Fibroblast of skin of right quadriceps (primary cell): ENCODE measurements at places on chromosomes 2 and 18.

DNA sequence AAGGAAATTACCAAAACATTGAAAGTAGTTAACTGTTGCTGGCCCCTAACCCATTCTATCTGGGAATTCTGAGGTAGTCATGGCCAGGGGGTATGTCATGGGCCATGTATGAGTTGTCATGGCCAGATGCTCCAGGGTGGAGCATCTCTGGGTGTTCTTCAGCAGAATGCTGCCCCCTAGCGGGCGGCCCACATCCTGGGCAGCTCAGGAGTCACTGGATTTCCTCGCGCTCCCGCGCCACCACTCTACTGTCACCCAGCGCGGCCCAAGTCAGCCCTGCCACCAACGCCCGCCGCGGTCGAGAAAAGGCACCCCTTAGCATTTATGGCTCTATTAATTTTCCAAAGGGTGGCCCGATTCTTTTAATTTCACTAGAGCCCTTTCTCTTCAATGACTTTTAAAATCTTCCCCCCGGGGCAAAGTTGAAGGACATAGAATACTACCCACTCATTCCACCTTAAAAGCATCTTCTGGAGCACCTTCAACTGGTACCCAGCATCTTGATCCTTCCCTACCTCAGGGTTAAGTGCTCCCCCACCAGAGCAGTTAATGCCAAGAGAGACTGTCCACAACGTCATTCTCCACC is 41.6 kb downstream of the PKDCC start:
- DNase-seq, result peak; percentile 30

DNA sequence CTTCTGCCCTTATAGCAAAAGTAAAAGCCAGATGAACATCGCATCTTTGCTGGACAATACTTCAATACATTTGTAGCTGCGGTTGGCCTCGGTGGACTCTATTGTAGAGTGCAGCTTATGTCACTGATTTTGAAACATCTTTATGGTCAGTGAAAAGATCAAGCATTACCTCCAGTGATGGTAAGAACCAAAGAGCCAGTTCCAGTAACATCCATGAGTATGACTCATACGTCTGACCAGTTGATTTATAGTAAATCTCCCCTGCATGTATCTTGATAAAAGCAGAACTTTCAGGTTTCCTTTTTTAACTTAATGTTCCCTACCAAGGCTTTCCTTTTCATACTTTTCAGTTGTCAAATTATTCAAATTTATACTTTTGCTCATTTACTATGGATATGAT is 119.2 kb upstream of the HNRNPA3 start:
- no peak for DNase-seq

GRCh38 chr18:55390898-55391297 is 197.1 kb downstream of the TCF4 start:
- DNase-seq, result no peak

GRCh38 chr2:20104900-20105545 is 53.6 kb upstream of the LAPTM4A start:
- no peak for DNase-seq

DNA sequence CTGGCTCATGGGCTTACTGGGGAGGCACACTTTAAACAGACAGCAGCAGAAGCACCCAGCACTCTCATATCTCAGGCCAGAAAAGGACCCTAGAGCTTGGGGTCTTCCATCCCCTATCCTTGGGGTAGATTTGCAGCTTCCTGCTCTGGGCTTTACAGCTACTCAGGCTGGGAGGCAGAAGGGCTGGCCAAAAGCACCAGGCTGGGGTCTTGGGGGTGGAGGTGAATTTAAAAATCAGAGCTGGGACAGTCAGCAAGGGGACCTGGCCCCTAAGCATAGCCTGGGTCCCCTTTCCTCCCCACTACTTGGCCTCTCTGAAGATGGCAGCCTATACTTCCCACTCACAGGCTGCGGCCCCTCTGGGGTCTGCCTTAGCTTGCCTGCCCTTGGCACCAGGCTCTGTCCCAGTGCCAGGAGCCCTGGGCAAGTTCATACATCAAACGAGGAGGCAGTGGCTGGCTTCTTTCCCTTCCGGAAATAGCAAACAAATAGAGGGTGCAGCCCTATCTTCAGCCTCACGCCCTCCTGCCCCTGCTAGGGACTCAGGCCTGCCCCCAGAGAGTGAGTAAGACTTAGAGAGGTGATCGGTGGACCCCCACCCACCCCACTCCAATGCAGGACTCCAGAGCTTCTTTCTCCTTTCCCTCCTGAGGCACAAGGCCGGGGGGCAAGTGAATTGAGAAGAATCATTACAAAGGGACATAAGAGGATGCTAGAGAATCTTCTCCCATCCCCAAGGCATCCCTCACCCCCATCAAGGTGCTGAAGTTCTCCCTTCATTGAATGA is 26.0 kb upstream of the TNS1 start:
- DNase-seq, result no peak

GRCh38 chr2:86055314-86055713 is 50.4 kb downstream of the POLR1A start:
- DNase-seq, result no peak

DNA sequence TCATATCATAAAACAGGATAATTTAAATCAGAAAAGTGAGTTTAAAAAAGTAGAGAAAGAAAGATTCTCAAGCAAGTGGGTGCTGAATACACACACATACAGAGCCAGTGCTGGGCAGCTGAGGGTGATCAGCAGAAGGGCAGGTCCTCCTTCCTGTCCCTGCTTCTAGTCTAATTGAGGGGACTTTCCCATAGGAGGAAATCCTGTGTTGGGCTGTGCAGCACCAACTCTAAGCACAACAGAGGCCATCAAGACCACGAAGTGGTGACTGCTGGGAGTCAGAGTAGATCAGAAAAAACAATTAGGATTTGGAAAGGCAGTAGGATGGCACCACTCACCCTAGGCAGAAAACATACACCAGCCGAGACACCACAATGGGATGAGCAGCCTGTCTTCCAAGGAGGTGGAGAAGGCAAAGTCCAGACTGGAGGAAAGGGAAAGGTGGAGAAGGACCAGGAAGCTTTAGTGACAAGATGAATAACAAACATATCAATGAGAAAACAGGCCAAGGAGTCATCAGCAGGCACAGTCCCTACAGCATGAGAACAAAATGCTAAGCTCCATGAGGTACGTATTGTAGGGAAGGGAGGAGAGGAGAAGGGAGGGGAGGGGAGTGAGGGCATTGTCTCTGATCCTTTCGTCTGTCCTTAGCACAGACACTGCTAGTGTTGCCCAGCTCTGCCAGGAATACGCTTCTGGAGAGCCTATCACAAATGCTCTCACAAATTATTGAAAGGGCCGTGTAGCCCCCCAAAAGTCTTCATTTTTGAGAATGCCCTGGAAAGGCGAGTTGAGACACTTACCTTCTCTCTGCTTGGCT is 16.7 kb upstream of the MSGN1 start:
- no peak for DNase-seq

GRCh38 chr18:79458131-79458838 is 62.6 kb downstream of the NFATC1 start:
- DNase-seq, result peak; percentile 81

GRCh38 chr2:12705742-12706141 is 11.0 kb upstream of the TRIB2 start:
- no peak for DNase-seq

DNA sequence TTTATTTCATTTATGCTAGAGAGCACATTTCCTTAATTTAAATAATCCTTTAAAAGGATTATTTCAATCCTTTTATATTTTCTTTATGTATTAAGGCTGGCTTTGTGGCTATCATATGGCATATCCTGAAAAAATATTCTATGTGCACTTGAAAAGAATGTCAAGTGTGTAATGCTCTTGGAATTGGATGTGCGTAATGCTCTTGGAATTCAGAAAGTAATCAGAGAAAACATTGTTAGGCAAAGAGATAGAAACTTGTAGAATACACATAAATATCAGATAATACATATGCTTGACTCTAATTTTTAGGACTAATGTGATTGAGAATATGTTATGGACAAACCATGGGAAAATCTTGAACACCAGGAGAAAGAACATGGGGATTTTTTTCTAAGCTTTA is 197.5 kb upstream of the COL3A1 start:
- DNase-seq, result peak; percentile 83

DNA sequence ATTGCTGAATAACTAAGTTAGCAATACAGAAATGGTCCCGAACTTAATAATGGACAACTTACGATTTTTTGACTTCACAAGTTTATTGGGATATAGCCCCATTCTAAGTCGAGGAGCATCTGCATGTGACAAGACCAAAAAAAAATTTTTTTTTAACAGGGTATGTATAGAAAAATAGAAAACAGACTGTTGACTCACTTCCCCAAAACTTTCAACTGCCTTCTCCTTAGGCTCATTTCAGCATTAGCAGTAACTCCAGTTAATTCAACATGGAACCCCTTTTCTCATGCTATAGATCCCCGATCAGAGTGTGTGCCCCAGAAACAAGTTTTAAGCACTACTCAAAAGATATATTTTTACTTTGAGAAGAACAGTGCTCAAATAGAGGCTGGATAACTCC is 5.4 kb downstream of the CD302 start:
- no peak for DNase-seq

DNA sequence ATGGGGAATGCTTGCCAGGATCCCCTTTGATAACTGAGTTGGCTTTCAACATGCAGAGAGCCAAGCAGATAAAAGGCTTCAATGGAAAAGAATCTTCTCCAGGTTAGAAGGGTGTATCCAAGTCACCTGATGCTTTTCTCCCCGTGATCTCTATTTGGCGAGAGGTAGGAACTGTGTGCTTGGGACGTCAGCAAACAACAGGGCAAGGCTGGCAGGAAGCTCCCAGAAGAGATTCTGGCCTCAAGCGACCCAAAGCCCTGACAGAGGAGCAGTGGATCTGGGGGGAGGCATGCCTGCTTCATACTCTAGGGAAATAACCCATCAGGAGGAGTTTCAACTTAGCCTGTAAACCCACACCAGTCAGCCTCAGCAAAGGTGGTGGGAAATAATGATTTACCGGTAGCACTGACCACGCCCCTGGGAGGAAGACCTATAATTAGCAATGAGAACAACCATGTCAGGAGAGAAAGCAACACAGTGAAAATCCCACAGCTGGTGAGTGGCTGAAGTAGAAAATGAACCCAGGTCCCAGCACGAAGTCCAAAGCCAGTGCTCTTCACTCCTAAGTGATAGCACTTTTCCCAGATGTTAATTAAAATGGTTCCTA is 76.3 kb upstream of the SEC11C start:
- no peak for DNase-seq

DNA sequence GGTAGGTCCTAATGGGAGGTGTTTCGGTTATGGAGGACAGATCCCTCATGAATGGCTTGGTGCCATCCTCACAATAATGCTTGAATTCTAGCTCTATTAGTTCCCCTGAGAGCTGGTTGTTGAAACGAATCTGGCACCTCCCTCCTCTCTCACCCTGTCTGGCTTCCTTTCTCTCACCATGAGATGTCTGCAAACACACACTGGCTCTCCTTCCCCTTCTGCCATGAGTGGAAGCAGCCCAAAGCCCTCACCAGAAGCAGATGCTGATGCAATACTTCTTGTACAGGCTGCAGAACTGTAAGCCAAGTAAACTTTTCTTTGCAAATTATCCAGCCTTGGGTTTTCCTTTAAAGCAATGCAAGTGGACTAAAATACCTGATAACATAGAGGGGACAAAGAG is 86.6 kb downstream of the RND3 start:
- DNase-seq, result no peak

DNA sequence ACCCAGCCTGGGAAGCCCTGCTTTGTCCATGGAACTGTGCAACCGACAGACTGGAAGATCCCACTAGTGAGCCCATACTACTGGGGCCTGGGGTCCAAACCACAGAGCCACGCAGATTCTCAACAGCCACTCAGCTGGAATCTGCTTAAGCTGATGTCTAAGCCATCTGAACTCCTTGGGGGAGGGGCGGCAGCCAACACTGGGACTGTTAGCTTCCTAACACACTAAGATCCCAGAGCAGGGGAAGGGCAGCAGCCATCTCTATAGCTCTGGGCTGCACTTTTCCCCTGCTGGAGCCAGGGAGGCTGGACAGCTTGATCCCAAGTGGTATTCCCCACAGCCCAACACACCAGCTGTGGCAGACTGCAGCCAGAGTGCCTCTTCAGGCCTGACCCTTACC is 118.3 kb downstream of the RPRM start:
- no peak for DNase-seq

DNA sequence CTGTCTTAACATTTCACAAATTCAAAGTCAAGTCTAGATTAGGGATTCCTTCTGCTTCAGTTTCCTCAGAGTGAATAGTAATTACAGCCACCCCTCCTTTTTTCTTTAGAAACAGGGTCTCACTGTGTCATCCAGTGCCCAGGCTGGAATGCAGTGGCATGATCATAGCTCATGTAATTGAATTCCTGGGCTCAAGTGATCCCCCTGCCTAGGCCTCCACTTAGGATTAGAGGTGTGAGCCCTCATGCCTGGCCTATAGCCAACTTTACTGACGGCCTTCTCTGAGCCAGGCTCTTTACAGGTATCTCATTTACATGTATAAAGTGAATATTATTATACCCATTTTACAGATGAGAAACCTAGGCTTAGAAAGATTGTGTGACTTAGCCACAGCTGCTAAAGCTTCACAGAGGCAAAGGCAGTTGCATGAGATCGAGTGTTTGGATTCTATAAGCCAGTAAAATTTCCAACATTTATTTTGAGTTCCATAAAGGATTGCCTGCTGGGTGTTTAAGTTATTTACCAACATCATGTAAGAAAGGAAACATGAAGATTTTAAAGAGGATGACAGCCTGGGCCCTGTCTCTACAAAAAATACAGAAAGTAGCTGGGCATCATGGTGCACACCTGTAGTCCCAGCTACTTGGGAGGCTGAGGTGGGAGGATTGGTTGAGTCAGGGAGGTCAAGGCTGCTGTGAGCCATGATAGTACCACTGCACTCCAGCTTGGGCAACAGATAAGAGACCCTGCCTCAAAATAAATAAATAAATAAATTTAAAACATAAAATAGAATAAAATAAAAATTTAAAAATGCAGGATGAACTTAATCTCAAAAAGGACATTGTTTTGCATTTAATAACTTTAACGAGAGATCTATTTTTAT is 1.8 kb downstream of the ENOSF1 start:
- no peak for DNase-seq

GRCh38 chr2:181399027-181399426 is 58.2 kb upstream of the ITGA4 start:
- no peak for DNase-seq

DNA sequence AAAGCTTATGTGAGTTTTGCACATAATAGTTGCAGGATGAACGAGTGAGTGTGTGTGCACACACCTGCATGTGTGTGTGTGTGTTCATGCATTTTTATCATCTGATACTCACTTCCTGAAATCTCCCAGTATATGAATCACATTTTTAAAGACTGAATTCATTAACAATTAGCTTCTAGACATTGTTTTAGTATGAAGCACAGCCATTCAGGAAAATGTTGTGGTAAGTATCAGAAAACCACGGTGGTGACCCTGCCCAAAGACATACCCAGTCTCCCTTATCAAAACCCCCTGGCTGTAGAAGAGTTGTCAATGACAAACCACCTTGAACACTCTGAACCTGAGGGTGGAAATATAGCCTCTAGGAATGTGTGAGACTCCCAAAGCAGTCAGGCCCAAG is 220.8 kb downstream of the ALK start:
- peak; percentile 81 for DNase-seq

GRCh38 chr2:154247503-154247902 is 375.8 kb downstream of the GALNT13 start:
- DNase-seq, result no peak

DNA sequence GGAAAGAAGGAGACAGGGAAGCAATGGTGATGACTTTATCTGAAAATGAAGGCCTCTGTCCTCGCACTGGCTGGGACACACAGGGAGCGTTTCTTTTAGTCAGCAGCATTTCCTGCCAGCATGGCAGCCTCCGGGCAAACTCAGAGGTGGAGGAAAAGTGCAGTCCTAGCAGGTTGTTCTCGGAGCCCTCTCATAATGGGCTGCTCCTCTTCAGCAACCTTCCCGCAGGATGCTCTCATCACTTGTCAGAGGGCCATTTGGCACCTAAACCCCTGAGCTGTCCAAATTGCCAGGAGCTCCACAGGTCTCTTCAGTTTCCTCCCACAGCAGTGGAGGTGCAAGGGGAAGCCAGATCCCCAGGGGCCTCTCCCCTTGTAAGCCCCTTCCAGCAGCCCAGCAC is 6.2 kb downstream of the STK39 start:
- no peak for DNase-seq
